Activated naive CD4-positive, alpha-beta T cell (primary cell): ENCODE measurements at places on chromosomes 2 and 18.

- no peak for DNase-seq
These were observed 9.7 kb downstream of the CTAGE1 start for GRCh38 chr18:22408059-22408458.

DNA sequence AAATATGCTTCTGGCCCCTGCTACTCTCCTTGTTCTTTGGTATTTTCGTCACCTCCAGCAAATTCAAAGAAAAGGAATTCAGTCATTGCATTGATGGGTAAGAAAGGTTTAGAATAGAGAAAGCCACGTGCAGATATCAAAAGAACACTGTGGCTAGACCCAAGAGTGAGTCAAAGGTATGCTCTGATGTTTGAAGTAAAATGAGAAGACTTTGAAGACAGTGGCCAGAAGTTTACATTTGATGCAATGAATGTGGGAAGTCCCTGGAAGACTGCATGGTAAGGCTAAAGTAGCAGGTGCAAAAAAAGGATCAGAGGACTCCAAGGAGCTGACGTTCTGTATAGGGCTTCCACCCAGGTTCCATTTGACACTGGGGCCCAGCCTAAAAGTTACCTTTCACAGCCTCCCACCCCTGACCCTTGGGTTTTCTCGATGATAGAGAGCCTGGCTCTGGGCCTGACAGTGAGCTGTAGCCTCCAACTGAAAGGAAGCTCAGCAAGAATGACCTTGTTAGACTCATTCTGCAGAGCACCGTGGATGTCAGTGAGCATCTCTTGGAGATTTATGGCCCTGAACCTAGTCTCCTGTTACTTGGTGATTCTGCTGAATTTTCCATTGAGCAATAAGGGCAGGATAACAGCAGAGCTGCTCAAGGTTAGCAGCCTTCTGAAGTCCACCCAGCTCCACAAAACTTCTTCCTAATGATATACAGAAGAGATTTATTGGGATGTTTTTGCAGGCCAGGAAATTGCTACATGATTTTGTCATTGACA is 223.7 kb upstream of the RBBP8 start:
- DNase-seq = no peak

DNA sequence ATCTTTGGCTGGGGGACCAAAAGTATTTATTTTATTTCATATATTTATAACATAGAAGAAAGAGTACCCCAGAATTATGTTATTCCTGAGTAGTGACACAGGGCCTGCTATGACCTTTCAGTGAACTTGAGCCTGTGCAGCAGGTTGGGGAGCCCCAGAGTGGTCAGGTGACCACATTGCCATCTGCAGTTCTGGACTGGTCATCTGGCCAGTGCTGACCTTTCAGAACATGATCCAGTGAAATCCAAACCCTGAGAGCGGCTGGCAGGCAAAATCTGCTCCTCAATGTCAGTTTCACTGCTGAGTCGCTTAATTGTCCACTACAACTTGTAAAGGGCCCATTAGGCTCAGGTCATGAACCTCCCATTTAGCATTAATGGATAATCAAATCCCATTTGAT is 336.7 kb upstream of the KCNH7 start:
- no peak for DNase-seq

DNA sequence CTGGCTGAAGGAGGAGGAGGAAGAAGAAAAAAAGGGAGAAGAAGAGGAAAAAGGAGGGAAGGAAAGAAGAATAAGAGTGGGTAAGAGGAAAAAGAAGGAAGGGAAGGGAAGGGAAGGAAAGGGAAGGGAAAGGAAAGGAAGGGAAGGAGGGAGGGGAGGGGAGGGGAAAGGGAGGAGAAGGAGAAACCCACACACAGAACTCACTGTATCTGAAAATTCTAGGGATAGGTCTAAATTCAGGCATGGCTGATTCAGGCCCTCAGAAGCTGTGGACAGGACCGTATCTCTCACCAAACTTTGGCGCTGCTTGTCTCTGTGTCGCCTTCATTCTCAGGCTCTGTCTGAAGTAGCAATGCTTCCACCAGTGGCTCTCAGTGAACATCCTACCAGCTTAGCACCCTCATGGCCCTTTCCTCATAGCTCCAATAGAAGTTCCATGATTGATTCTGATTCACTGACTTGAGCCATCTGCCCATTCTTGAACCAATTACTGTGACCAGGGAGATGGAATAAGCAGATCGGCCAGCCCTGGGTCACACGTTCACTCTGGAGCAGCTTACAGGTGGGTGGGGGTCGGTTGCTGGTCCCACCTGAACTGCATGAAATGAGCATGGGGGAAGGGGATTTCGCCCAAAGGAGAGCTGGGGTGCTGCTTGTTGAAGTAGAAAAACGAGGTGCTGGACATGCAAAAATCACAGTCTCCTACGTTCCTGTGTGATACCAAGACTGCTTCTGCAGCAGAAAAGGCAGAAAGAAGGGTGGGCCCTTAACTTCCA is 59.7 kb downstream of the TTC32 start:
- DNase-seq = no peak

DNA sequence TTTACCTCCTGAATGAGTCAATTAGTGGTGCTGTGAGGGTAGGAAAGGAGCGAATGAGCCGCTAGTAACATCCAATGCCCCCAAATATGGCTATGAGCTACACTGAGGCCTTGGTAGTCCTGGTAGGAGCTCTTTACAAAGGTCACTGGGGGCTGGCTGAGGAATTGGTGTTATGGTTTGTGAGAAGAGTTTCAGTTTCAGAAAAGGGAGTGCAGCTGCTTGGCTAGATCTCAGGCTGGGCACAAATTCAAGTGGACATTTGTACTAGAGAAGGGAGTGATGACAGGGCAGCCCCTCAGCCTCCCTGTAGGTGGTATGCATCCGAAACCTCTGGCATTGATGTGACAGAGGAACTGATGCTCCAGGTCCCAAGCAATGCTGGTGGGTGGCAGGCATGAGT is 13.9 kb upstream of the PAIP2B start:
- DNase-seq = no peak

- DNase-seq = no peak
These were observed 51.5 kb upstream of the CNGA3 start for GRCh38 chr2:98294711-98295110.

DNA sequence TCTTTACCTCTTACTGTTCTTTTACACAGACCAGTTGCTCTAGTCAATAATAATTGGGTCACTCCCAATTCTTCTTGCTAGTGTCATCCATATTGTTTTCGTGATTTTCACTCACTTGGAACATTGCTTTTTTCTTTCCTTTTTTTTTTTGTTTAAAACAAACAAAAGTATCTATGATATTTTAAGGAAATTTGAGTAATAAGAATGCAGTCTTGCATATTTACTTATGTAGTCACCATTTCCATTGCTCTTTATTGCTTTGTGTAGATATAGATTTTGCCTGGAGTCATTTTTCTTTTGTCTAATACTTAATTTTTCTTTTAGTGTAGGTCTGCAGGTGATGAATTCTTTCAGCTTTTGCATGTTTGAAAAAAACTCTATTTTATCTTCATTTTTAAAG is 71.9 kb downstream of the WDR7 start:
- no peak for DNase-seq

- DNase-seq = no peak
These were observed 216.3 kb downstream of the ANAPC1 start for GRCh38 chr2:111667542-111668273.

DNA sequence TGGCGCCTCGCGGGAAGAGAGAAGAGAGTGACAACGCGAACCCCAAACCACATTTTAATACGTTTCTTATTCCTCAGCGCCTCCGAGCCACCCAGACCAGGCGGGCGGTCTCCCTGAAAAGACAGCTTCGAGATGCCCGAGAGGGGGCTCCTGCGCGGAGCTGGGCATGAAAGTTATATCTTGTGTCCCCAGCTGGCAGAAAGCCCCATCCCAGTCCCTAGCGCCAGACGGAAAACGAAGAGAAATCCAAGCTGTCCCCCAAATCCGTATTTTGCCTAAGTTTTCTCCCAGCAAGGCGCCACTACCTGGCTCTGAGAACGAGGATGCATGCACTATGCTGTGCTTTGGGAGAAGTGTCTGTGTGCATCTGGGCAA is 797 bp downstream of the NXPH2 start:
- no peak for DNase-seq

- no peak for DNase-seq
These were observed 5.9 kb upstream of the POMC start for GRCh38 chr2:25174192-25174861.

DNA sequence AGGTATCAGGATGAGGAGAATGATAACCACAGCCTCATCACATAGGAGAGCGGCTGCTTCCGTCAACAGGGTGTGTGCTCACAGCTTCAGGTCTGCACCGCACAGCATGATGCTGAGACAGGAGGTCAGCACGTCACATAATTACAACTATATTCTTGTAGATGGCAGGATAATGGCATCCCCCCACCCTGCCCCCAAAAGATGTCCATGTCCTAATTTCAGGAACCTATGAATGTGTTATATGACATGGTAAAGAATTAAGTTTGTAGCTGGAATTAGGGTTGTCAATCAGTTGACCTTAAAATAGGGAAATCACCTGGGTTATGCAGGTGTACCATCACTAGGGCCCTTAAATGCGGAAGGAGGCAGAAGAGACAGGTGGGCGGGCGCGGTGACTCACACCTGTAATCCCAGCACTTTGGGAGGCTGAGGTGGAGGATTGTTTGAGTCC is 73.9 kb downstream of the ARL4C start:
- no peak for DNase-seq

GRCh38 chr2:789529-789928 is 112.3 kb upstream of the TMEM18 start:
- no peak for DNase-seq

- DNase-seq = no peak
These were observed 285.1 kb upstream of the SLC14A2 start for GRCh38 chr18:45330170-45330594.

DNA sequence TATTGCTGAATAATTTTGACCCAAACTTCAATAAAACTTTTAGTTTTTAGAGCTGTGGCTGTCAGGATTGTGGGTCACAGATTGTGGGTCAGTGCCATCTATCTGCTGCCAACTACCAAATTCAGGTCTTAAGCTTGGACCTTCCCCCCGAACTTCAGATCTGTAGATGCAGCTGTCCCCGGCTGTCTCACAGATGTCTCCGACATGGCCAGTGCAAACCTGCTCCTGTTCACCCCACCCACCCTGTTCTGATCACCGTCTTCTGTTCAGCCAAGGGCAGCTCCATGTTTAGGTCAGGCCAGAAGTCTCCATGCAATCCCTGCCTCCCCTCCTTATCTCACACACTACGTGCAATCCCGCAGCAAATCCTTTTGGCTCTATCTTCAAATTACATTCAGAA is 175.0 kb downstream of the PRKCE start:
- DNase-seq = no peak

DNA sequence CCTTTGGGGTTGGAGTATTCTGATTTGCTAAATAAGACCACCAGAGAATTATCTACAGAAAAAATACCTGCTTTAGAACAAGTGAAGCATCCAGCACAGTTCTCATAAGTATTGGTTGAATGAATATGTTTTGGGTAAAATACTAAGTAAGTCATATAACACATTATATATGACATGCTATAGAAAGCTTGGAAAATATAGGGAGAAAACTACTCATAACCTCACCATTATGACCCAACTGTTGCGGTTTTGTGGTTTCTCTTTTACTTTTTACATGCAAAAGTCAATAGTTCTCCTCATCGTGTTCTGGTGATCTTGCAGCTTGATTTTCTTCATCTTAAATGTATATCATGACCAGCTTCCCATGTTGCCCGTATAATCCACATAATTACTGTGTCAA is 66.2 kb downstream of the DIPK1C start:
- DNase-seq = no peak

- no peak for DNase-seq
These were observed 75.4 kb upstream of the HNMT start for GRCh38 chr2:137888845-137889244.

DNA sequence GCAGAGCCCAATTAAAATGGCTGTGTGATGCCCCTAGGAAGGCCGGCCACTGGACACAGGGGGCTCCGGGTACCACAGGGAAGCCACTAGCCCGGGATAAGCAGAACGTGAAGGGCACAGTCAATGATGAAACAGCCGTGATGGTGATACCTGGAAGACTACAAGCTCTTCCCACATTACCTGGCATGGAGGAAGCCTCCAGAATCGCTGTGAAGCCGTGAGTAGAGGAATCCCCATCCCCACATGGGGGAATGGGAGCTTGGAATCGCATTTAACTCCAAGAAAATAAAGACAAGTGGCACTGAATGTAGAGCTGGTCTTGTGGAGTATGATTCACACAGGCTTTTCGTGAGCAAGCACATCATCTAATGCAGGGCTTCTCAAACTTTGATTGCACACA is 16.1 kb downstream of the GALNT14 start:
- no peak for DNase-seq
